ENCODE measurements at places on chromosomes 12 and 14. TPM values are rescaled to one million over a fixed set of nuclear protein-coding genes. Genes with fewer than 3 reads are reported as not detected.
A peak's percentile ranks its signal among the peaks of the same experiment; 100 is the strongest.

DNA sequence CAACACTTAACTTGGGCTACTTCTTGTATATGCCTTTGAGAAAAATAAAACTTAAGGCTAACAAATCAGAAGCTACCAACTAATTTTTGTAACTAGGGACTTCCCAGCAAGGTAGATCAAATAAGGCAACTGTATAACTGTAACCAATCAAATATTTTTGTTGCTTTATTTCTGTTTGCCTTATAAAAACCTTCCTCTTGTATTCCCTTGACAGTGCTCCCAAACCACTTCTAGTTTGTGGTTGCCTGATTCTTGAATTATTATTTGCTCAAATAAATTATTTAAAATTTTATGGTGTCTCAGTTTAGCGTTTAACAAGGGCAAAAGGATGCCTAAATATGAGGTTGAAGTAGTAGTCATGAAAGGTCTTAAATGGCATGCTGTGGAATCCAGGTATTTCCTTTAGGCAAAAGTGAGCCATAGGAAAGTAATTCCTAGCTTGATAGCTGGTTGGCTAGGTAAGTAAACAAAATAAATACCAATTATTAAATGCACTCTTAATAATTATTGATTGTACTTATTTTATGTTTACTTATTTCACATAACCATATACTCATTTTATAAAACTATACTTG is 632.6 kb downstream of the RPL10L start:
- no peak for DNase-seq

Gene ZFYVE26
- 24.4 TPM for total RNA-seq

Gene NXPH4
- total RNA-seq = not detected

DNA sequence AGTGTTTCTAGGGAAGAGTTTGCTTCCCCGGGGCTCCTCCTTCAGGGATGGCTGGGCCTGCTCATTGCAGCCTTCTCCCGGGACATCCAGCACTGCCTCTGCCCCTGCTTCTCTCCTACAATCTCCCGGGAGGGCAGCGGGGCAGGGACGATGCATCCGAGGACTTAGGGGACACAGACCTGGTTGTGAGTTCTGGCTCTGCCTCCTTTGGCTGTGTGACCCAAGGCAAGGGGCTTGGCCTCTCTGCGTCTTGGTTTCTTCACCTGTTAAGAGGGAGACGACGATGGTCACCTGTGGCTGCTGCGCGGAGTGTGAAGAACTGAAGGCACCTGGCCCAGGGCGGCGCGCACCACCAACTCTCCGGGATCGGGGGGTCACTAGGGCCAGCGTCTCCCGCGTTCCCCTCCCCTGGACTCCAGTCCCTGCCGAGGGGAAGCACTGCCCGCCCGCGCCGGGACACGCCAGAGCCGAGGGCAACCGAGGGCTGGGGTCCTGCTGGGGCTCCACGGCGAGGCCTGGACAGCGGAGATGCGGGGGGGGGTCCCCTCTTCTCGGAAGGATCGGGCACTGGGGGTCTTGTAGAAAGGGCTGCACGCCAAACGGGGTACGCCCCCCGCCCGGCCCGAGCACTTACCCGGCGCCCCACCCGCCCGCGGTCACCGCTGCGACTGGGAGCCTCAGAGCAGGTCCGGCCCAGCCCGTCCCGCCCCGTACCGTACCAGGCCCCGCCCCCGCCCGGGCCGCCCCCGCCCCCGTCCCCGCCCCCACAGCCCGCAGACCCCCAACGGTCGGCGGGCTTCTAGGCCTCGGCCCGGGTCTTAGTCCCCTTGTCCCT is at the start of gene HVCN1:
TSS of gene HVCN1 (minus strand) at position 670 of the 835 bp plus-strand sequence. CDS start 5,870 bp downstream, outside the sequence.
- DNase-seq = peak; percentile 77

Gene PDZRN4
- 1.5 TPM for total RNA-seq

Gene CD69
- 5.6 TPM for total RNA-seq

Gene COQ6
- 18.7 TPM for total RNA-seq
